Thoracic aorta (tissue), 2 donors: ENCODE measurements at places on chromosomes 4 and X.
A peak's percentile ranks its signal among the peaks of the same experiment; 100 is the strongest.

DNA sequence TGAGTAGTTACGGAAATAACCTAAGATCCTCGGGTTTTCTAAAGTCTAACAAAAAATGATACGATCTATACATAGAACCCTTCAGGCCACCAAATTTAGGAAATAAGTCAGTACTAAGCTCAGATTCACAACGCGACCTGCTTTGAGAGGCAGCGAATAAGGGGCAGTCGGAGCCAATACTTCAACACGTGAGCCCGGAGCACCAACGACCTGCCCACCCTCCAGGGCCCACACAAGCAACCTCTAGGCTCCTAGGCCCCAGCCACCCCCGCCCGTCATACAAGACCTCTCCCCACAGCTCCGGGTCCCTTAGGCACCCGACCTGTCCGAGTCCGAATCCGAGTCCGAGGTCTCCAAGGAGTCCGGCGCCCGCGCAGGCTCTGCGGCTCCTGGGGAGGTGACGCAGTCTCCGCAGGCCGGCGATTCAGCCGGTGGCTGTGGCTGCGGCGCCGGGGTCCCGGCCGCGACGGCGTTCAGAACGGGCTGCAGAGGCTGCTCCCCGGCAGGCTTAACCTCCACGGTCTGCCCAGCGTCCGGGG is 580 bp downstream of the NAF1 start:
- H3K27me3 ChIP-seq: no peaks in the 10 kb centered on the region
- peak overlapping the region; percentile 86 for H3K27ac ChIP-seq
- no peaks in the 10 kb centered on the region for H3K36me3 ChIP-seq
- peak overlapping the region; percentile 82 for H3K4me3 ChIP-seq

DNA sequence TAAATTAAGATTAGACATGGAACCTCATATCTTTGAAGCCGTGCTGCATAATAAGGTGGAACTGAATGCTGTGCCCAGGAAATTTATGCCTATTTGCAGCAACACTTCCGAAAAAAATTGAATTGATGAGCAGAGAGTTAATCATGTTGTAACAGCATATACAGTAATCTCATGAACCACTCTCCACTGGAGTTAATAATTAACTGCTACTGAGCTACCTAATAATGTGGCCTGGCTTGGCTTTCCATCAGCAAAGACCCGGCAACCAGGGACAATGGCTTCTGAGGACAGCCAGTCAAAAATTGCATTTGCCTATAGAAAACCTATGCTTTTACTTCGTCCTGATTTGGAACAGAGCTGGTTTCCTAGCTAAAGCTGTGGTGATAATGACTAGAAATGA is 63.8 kb upstream of the GATB start:
- no peak overlapping the region for H3K27ac ChIP-seq
- no peaks in the 10 kb centered on the region for H3K27me3 ChIP-seq
- no peak overlapping the region for H3K4me3 ChIP-seq

- no peak for DNase-seq
- no peaks in the 10 kb centered on the region for H3K27me3 ChIP-seq
- no peaks in the 10 kb centered on the region for H3K36me3 ChIP-seq
- no peak overlapping the region for H3K4me3 ChIP-seq
These were observed 81.0 kb downstream of the EPHA5 start for GRCh38 chr4:65589331-65589730.

DNA sequence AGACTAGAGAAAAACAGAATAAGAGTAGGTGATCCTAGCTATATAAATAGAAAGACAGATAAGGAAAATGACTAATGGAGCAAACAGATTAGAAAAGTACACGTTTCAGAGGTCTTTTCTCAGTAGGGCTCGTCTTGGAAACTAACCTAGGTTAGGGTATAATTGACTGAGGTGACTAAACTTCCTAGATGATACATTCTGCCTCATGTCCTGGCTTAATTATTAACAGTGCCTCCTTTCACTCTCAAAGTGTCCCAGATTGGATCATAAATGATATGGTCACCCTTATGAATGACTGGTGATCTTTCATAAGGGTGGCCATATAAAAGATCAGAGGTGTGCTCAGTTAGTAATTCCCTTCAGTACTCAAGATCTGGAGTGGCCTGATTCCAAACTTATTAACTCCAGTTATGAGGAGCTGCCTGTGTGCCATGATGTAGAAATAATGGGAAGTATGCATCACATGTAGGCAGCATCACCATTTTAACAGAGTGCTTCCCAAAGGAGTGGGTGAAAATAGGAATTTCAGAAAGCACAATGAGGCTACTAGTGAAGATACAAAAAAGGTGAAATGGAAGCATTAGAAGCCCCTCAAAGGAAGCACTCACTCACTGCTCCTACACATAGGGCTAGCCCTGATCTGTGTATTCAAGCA is 14.7 kb upstream of the GRIA3 start:
- no peak for DNase-seq
- H3K4me3 ChIP-seq: no peak overlapping the region
- no peaks in the 10 kb centered on the region for H3K36me3 ChIP-seq
- no peaks in the 10 kb centered on the region for H3K27me3 ChIP-seq

GRCh38 chr4:72418458-72418857 is 150.6 kb downstream of the ADAMTS3 start:
- H3K27ac ChIP-seq: no peak overlapping the region
- no peak for DNase-seq
- no peaks in the 10 kb centered on the region for H3K27me3 ChIP-seq
- H3K36me3 ChIP-seq: no peaks in the 10 kb centered on the region
- no peaks in the 10 kb centered on the region for H3K4me1 ChIP-seq

GRCh38 chr4:77047037-77047436 is 28.8 kb downstream of the CCNI start:
- peaks cover 20% of the 10 kb centered on the region for H3K4me1 ChIP-seq
- peaks cover 9% of the 10 kb centered on the region for H3K36me3 ChIP-seq
- H3K4me3 ChIP-seq: no peak overlapping the region
- H3K27ac ChIP-seq: no peak overlapping the region
- DNase-seq: no peak
- no peaks in the 10 kb centered on the region for H3K27me3 ChIP-seq

DNA sequence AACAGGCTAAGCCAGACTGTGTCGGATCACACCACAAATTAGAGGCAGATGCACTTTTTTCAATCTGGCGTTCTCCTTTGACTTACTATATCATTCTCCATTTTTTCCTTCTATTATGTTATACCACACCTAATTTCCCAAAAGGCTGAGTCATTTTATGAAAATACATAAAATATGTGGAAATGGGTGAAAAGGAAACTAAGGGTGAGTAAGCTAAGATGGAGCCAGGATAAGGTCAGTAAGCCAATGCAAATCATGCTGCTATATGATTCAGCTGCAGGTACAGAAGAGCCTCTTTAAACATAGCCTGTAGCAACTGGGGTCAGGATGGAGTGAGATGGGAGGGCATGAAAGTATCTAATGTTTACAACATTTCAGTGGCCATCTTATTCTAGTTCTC is 94.0 kb upstream of the TEX13A start:
- no peaks in the 10 kb centered on the region for H3K36me3 ChIP-seq
- no peak overlapping the region for H3K4me3 ChIP-seq
- H3K4me1 ChIP-seq: no peaks in the 10 kb centered on the region

- DNase-seq: no peak
- no peak overlapping the region for H3K27ac ChIP-seq
- H3K36me3 ChIP-seq: no peaks in the 10 kb centered on the region
These were observed 66.9 kb downstream of the KLHL13 start for GRCh38 chrX:118049713-118050112.

- H3K4me1 ChIP-seq: no peaks in the 10 kb centered on the region
- H3K27me3 ChIP-seq: no peaks in the 10 kb centered on the region
- H3K4me3 ChIP-seq: no peak overlapping the region
These were observed 195.3 kb downstream of the CHIC1 start for GRCh38 chrX:73758250-73758649.

DNA sequence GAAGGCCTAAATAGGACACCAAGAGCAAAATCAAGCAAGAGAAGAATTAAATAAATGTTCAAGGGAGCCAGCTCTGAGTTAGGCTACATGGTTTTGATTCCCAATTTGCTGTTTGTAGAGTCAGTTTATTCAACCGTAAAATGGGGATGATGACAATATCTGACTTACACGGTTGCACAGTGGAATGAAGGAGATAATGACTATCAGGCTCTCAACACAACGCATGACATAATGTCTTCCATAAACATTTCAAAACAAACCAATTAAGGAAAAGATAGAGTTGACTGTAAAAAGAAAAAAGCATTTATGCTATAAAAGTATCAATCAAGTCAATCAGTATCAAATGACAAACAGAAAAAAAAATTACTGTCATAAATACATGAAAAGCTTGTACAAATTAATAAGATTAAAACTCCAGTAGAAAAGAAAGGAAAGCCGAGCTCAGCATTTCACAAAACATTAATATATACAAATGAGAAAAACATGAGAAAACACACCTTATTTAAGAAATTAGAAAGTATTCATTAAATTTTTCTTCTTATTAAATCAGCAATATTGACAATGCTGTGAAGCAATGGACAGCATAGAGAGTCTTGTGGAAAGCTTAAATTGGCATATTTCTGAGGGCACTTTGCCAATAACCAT is 179.0 kb downstream of the SCFD2 start:
- no peak overlapping the region for H3K27ac ChIP-seq
- H3K36me3 ChIP-seq: no peaks in the 10 kb centered on the region
- no peaks in the 10 kb centered on the region for H3K27me3 ChIP-seq
- no peak for DNase-seq
- H3K4me3 ChIP-seq: no peak overlapping the region

DNA sequence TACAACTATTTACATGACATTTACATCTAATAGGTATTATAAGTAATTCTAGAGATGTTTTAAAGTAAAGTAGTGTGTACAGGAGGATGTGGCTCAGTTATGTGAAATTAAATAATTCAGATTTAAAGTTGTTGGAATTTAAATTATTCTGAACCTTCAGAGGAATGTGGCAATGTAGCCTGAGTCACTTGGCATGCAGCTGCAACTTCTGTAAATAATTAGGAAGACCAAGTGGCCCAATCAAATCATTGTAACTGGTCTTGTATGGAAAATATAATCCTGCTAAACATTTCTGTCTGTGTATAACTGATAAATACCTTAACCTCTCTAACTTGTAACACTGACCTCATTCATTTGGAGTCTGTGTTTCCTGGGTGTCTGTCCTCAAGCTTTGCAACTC is 828.9 kb downstream of the GLUD2 start:
- DNase-seq: no peak
- H3K4me1 ChIP-seq: no peaks in the 10 kb centered on the region
- no peak overlapping the region for H3K27ac ChIP-seq
- no peak overlapping the region for H3K4me3 ChIP-seq

- H3K4me1 ChIP-seq: peaks cover 2% of the 10 kb centered on the region
- DNase-seq: no peak
- H3K4me3 ChIP-seq: no peak overlapping the region
- H3K27ac ChIP-seq: no peak overlapping the region
- H3K27me3 ChIP-seq: no peaks in the 10 kb centered on the region
- H3K36me3 ChIP-seq: no peaks in the 10 kb centered on the region
These were observed 2.9 kb downstream of the CLOCK start for GRCh38 chr4:55543858-55544257.

GRCh38 chrX:74525116-74525515 is 89.3 kb downstream of the RLIM start:
- H3K4me1 ChIP-seq: peaks cover 4% of the 10 kb centered on the region
- no peaks in the 10 kb centered on the region for H3K27me3 ChIP-seq
- no peak overlapping the region for H3K27ac ChIP-seq
- H3K4me3 ChIP-seq: no peak overlapping the region
- DNase-seq: no peak
- no peaks in the 10 kb centered on the region for H3K36me3 ChIP-seq

DNA sequence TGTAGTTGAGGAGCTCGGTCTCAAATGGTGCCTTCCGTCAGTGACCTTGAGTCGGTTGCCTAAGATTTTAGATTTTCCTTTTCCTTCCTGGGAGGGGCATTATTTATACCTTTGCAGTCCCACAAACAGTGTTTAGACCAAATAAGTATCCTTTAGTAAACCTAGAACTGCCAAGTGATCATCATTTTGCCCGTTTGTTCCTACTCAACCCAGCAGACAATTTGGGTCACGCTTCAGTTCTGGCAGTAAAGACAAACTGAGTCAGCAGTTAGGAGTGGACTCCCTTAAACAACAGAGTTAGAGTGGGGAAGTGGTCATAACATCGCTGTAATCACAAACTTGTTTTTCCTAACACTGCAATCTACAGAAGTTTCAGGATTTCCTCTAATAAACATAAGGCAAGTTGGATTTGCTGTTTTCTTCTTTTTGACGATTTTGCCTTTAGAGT is 777 bp upstream of the WDFY3 start:
- peaks cover 6% of the 10 kb centered on the region for H3K4me1 ChIP-seq
- no peaks in the 10 kb centered on the region for H3K27me3 ChIP-seq
- H3K27ac ChIP-seq: peak overlapping the region; percentile 86
- peak overlapping the region; percentile 91 for H3K4me3 ChIP-seq
- DNase-seq: no peak

DNA sequence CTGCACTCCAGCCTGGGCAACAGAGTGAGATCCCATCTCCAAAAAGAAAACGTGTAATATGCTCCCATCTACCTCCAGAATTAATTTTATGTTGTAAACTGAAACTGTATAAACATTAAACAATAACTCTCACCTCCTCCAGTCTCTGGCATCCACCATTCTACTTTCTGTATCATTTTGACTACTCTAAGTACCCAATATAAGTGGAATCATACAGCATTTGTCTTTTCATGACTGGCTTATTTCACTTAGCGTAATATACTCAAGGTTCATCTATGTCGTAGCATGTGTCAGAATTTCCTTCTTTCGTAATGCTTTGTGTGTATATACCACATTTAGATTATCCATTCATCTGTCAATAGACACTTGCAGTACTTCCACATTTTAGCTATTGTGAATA is 20.6 kb downstream of the F8 start:
- H3K27ac ChIP-seq: no peak overlapping the region
- H3K36me3 ChIP-seq: no peaks in the 10 kb centered on the region
- no peaks in the 10 kb centered on the region for H3K27me3 ChIP-seq
- no peaks in the 10 kb centered on the region for H3K4me1 ChIP-seq

GRCh38 chr4:56466910-56467283 is 520 bp upstream of the SRP72 start:
- H3K27me3 ChIP-seq: no peaks in the 10 kb centered on the region
- H3K27ac ChIP-seq: peak overlapping the region; percentile 89
- peaks cover 27% of the 10 kb centered on the region for H3K4me1 ChIP-seq
- peak overlapping the region; percentile 87 for H3K4me3 ChIP-seq
- H3K36me3 ChIP-seq: no peaks in the 10 kb centered on the region

GRCh38 chr4:169005453-169006099 is 4.5 kb downstream of the CBR4 start:
- no peak overlapping the region for H3K4me3 ChIP-seq
- no peak overlapping the region for H3K27ac ChIP-seq
- no peaks in the 10 kb centered on the region for H3K27me3 ChIP-seq
- H3K4me1 ChIP-seq: peaks cover 14% of the 10 kb centered on the region

- H3K27ac ChIP-seq: no peak overlapping the region
- no peaks in the 10 kb centered on the region for H3K4me1 ChIP-seq
- no peak overlapping the region for H3K4me3 ChIP-seq
- H3K36me3 ChIP-seq: no peaks in the 10 kb centered on the region
- DNase-seq: no peak
These were observed 89.3 kb upstream of the NKX1-1 start for GRCh38 chr4:1495416-1496115.

GRCh38 chr4:80237992-80238391 is 28.5 kb upstream of the FGF5 start:
- no peaks in the 10 kb centered on the region for H3K27me3 ChIP-seq
- H3K4me1 ChIP-seq: no peaks in the 10 kb centered on the region
- no peaks in the 10 kb centered on the region for H3K36me3 ChIP-seq
